Uterus (tissue), 4 donors: ENCODE measurements at places on chromosomes 2 and 18. TPM values are rescaled to one million over a fixed set of nuclear protein-coding genes. Genes with fewer than 3 reads are reported as not detected.

- DNase-seq, result no peak
- H3K4me1 ChIP-seq, result no peaks in the 10 kb centered on the region
- H3K4me3 ChIP-seq, result no peak overlapping the region
Measured at GRCh38 chr2:17133052-17133671, 385.1 kb downstream of the RAD51AP2 start.

- no peaks in the 10 kb centered on the region for H3K27me3 ChIP-seq
- no peaks in the 10 kb centered on the region for H3K36me3 ChIP-seq
- no peak overlapping the region for H3K4me3 ChIP-seq
- H3K27ac ChIP-seq, result no peak overlapping the region
Measured at GRCh38 chr2:57962861-57963260, 83.7 kb upstream of the VRK2 start.

The MGAT4A gene
- total RNA-seq, result 27.4 TPM

The KLHL41 gene
- total RNA-seq, result 0.77 TPM

The LRRTM4 gene
- total RNA-seq, result not detected

The ZC3H6 gene
- total RNA-seq, result 14.7 TPM

GRCh38 chr2:150431561-150432311 is 55.7 kb downstream of the RND3 start:
- DNase-seq, result no peak
- H3K4me1 ChIP-seq, result no peaks in the 10 kb centered on the region
- H3K4me3 ChIP-seq, result no peak overlapping the region
- H3K36me3 ChIP-seq, result no peaks in the 10 kb centered on the region
- no peak overlapping the region for H3K27ac ChIP-seq

The GPR35 gene
- total RNA-seq, result 7.9 TPM

The TFPI gene
- 98.9 TPM for total RNA-seq
